Stimulated activated CD8-positive, alpha-beta memory T cell treated with anti-CD3 and anti-CD28 coated beads, Interleukin-7, amount 100 ng/mL, for 24 hours (primary cell): ENCODE measurements at places on chromosomes 7 and 10.

- DNase-seq = no peak
Measured at GRCh38 chr10:102627291-102627735, 17.0 kb upstream of the TRIM8 start.

DNA sequence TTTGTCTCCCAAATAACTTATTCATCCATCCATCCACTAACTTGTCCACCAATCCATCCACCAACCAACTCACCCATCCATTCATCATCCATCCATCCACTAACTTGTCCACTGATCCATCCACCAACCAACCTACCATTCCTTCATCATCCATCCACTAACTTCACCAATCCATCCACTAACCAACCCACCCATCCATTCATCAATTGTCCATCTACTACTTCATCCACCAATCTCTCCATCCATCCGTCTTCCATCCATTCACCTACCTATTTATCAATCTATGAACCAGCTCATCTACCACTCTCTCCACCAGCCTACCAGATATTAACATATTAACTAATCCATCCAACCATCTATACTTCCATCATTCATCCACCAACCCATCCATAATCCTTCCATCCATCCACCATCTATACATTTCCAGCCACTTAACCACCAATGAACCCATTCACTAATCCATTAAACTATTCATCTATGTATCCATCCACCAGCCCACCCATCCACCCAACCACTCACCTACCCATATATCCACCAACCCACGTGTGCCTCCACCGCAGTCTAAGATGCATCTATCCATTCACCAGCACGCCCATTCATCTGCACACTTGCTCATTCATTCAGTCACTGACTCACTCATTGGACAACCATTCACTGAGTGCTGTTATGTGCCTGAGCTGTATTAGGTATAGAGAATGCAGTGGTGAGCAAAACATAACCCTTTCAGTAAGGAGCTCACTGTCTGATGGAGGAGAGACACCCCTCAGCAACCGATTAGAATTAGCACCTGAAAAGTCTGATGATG, 19.8 kb upstream of the TBL2 start:
- DNase-seq = no peak

DNA sequence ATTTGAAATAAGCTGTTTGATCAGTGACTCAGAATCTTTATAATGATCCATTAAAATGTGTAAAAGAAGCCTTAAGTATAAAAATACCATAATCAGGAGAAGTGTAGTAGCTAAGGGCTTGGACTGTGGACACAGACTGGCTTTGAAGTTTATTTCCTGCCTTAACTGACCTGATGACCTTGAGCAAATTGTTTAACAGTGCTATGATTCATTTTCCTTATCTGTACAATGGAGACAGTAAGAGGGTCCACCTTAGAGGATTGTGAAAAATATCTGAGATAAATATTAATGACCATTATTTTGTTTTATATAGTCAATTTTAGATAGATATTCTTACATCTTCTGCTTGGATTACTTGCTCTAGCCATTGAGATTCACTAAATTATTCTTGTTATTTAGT, 13.3 kb upstream of the RPA3 start:
- DNase-seq = no peak

DNA sequence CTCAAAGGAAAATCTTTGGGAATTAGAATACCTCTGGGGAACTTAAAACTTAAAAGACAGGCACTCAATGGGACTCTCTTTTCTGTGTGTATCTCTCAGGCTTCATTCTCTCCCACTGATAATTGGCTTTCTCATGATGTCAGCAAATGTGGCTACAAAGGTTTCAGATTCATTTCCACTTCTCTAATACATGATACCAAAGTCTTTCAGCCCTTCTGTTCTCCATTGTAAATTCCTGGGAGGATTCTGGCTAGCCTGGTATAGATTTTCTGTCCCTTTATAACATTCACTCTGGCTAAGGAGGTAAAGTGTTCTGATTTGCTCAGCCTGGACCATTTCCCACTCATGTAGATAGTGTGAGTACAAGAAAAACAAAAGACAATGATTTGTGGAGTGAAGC, 606.2 kb downstream of the PCDH15 start:
- no peak for DNase-seq

DNA sequence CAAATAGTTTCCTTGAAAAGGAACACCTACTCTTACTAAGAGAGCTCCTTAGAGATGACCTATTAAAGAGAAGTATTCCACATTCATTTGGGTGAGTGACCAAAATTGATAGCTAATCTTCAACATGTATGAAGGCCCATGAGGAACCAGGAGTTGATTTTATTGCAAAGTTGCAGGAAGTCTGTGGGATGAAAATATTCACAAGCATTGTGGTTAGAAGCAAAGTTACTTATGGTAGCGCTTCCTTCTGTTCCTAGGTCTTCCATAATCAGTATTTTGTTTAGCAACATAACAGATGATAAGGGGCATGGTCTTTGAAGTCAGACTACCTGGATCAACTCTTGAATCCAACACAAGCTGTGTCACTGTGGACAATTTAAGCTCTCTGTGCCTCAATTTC, 164.5 kb downstream of the DGKB start:
- DNase-seq = no peak

- DNase-seq = no peak
Measured at GRCh38 chr7:75866114-75866488, 12.7 kb upstream of the RHBDD2 start.

DNA sequence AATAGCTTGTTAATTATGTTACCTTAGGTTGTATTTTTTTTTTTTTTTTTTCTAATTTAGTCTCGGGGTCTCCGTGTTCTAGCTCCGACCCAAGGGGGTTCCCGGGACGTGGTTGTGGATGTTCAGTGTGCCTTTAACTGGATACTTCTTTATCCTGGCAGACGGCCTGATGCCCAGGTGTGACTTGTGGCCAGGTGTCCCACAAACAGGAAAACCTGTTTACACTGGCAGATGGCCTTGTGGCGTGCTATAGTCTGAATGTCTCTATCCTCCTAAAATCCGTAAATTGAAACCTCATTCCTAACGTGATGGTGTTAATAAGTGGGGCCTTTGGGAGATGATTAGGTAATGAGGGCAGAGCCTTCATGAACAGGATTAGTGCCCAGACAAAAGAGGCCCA, 546.4 kb upstream of the C7orf33 start:
- DNase-seq = no peak

- no peak for DNase-seq
Measured at GRCh38 chr10:126576336-126576735, 94.2 kb downstream of the C10orf90 start.

DNA sequence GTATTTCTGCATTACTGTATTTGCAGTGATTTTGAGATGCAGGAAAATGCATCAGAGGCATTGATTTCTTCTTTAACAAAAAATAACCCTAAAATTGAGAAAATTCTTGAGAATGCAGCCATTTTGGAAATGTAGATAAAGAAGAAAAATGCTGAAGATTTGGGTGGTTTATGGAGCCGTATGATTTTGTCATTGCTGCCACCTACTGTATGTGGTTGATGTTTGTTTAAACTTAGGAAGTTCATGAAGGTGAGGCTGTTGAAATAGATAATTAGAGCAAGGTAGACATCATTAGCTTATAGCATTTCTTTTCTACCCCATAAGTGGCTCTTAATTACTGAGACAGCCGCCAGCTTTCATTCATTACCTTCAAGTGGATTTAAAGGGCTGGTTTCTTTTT, 92.1 kb upstream of the SAMD8 start:
- no peak for DNase-seq

GRCh38 chr7:41311301-41311700, 391.6 kb downstream of the INHBA start:
- no peak for DNase-seq

DNA sequence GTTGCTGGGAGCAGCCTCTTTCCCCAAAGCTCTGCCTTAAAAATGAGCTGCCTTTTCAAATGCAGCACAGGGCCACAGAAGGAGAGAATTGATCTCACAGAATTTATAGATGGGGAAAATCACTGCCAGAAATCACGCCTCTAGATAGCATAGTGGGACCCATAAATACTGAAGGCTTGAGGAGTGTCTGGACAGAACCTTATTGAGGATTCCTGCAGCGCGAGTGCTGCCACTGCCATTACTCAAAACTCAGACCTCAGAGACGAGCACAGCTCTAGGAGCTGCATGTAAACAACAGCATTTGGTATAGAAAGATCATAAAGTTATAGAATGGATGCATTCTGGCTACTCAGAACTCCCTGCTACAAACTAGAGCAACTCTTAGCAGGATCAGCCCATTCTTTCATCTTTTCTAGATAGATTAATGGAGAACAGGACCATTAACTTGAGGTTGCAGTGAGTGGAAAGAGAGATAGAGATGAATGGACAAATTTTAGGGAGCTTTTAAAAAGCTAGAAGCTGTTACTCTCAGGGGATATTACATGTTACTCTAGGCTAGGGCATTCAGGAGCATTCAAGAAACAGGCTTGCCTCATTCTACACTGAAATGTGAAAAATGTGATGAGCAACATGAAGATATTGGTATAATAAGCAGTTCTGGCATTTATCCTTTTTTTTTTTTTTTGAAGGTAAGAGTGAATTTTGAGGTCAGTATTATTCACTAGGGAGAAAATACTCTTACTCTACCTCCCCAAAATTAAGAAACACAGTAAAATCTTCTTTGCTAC, 267.2 kb upstream of the SLC26A5 start:
- DNase-seq = no peak

- no peak for DNase-seq
Measured at GRCh38 chr7:127996253-127997071, 34.8 kb downstream of the LRRC4 start.

DNA sequence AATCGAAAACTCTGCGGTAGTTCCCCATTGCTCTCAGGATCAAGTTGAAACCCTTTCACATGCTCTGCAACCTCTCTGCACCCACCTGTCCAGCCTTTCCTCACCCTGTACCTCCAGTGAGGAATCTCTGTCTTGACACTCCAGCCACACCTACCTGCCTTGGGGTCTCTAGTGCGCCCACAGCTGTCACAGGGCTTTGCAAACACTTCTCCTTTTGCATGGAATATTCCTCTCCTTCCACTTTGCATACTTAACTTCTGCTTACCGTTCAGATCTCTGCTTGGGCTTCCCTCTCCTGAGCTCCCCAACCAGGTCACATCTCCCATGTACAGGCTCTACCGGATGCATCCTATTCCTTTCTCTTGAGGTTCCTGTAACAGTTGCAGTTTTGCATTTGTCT, 6.6 kb upstream of the ZYX start:
- DNase-seq = no peak

- DNase-seq = no peak
Measured at GRCh38 chr7:26603631-26604030, 260.8 kb downstream of the SKAP2 start.

DNA sequence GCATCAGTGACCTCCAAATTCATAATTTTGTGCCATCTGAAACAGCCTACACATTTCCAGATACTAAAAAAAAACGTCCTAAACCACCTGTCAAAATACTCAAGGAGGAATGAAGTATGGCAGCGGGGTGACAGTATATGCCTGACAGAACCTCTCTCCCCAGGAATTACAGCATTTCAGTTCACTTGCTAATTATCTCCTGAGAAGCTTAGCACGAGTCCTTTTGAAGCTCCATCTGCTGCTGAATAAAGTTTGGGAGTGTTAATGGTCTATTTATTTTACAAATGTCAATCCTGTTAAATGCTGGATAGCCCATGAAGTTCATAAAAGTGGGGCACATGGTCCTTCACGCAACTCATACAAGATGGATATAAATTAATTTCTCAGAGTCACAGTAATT, 29.4 kb upstream of the ANLN start:
- DNase-seq = no peak

- DNase-seq = no peak
Measured at GRCh38 chr7:31767686-31768358, 80.8 kb downstream of the PPP1R17 start.

DNA sequence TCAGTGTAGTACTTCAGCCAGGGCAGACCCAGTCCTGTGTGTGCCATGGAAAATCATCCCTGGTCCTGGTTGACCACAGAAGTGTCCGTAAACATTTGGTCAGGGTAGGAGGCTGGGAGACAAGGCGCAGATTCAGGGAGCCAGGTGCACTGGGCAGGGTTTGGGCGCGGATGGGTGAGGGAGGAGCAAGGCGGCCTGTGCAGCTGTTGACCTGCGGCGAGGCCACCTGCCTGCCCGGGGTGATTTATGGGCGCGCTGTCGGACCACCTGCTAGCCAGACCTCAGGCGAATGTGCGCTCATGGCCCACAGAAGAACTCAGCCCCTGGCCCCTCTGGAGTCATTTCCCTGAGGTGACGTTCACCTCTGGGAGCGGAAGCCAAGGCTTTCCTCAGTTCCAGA, 6.6 kb downstream of the SFRP5 start:
- no peak for DNase-seq

DNA sequence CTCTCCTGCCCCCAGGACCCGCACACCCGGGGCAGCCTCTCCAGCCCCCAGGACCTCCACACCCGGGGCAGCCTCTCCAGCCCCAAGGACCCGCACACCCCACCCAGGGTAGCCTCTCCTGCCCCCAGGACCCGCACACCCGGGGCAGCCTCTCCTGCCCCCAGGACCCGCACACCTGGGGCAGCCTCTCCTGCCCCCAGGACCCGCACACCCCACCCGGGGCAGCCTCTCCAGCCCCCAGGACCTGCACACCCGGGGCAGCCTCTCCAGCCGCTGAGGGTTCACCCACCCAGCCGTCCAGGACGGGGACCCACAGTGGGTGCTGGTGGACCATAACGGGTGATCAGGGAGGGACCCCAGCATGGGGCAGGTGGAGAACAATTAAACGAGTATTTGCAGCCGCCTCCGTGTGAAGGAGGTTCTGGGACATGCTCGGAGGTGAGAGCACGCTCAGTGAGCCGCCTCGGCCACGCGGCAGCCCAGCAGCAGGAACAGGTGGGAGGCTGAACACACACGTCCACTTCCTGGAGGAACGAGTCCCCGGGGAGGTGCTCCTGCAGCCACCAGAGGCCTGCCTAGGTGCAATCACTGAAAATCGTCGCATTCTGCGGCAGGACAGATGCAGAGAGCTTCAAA, 107.9 kb downstream of the PDGFA start:
- no peak for DNase-seq

DNA sequence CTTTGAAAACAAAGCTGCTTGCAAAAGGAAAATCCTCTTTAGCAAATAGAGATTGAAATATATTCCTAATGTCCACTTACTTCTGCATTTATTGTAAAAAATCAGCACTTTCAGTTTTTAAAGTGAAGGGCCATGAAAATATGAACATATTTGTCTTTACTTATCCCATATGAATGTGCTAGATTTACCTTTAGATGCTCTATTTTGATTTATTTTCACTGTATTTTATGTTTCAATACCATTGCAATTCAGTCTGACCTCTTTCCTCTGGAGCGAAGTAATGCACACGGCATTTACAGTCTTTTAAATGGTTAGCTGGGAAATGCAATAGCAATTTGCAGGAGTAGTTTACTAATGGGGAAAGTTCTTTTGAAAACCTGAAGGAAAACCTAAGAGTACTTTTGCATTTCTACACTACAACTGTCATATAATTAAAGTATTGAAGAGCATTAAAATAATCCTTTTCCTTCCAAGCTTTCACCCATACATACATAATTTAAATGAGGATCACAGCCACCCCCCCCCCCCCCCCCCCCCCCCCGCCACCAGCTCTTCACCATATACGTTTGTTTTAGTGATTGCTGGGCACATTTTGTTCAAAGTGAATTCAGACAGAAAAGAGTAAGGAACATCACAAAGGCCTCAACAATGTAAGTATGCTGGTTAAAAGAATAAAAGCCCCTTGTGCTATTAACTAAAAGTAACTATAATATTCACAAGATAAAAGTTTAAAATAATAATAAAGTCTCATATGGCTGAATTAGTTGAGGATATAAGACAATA, 3.5 kb downstream of the SKIDA1 start:
- no peak for DNase-seq
